ENCODE measurements at places on chromosomes 16 and 17.

GRCh38 chr17:28549236-28550132, 2.9 kb downstream of the UNC119 start:
- peak; percentile 77 for DNase-seq

DNA sequence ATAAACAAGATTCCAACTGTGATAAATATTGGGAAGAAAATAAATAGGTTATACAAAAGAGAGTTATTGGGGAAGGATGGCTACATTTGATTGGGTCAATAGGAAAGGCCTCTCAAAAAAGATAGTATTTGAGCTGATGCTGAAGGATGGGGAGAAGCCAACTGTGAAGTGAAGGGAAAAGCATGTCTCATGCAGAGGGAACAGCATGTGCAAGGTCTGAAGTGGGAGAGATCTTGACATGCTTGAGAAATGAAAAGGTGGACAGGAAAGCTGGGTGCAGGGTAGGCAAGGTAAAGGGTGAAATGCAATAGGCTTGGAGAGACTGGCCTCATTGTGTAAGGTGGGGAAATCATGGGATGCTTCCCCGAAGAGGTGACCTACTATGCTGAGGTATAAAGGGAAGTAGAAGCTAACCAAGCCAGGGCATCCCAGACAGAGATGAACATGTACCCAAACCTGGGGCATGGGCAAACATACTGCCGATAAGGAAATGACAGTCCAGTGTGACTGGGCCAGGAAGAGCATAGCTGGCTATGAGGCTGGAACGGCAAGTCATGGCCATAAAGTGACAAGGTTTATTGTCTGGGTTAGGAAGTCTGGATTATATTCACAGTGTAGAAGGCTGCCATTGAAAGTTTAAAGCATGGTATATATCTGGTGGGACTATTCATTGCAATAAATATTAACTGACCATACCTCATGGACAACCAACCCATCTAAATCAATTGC, 91.2 kb downstream of the TOX3 start:
- no peak for DNase-seq

DNA sequence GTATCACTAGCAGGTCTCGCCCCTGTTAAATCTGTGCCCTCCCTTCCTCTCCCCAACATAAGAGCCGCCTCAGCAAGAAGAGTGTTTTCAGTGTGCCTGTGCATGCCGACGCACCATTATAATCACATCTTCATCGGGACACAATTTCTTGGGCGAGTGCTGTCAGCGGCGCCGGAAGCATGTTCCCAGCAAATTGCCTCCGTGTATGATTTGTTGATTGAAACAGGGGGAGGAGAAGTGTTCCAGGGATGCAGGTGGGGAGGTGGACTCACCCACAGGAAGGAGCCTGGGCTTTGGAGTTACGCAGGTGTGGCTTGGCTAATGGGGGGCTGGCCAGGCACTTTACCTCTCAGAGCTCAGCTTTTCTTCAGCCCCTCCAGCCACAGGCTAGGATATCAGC, 53.6 kb downstream of the SPACA3 start:
- DNase-seq: no peak

DNA sequence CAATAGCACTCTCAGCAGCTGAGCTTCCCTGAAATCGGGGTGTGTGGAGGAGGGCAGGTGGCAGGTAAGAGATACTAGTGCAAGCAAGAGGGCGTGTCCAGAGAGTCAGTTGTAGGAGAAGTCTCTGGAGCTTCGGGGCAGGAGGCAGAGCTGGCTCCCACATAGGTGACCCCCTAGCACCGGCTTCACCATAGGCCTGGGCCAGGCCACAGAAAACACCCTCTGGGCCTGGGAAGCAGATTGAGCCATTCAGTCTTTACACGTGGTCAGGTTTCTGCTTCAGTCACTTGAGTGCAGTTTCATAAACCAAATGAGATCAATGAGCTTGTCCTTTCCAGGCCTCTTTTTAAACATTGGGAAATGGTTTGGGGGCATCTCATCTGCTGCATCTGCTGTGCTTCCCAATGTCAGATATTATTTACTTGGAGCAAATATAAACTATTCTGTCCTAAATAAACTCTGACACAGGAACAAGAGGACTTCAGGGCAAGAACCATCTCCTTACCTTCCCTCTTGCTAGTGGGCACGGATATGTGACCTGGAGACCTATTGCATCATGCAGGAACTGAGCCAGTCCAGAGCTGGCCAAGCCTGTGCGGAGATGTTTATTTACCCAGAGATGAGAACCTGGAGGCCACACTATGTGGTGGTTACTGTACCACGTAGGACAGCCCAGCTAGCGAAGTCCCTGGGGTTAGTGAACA, 16.1 kb downstream of the CCR7 start:
- DNase-seq: no peak

DNA sequence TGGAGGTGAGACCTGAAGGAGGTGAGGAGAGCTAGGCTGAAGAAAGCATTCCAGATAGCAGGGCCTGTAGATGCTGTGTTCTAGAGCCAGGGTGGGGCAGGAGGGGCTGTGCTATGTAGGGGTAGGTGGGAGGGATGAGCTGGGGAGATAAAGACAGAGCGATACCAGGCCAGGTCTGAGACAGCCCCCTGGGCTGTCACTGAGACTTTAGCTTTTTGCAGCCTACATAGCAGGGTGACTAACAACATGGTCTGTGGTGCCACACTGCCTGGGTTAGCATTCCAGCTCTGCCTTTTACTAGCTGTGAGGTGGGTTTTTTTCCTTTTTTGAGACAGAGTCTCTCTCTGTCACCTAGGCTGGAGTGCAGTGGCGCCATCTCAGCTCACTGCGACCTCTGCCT, 14.3 kb downstream of the NUP85 start:
- DNase-seq: no peak

- no peak for DNase-seq
Measured at GRCh38 chr16:87101903-87102302, 215.3 kb downstream of the C16orf95 start.

DNA sequence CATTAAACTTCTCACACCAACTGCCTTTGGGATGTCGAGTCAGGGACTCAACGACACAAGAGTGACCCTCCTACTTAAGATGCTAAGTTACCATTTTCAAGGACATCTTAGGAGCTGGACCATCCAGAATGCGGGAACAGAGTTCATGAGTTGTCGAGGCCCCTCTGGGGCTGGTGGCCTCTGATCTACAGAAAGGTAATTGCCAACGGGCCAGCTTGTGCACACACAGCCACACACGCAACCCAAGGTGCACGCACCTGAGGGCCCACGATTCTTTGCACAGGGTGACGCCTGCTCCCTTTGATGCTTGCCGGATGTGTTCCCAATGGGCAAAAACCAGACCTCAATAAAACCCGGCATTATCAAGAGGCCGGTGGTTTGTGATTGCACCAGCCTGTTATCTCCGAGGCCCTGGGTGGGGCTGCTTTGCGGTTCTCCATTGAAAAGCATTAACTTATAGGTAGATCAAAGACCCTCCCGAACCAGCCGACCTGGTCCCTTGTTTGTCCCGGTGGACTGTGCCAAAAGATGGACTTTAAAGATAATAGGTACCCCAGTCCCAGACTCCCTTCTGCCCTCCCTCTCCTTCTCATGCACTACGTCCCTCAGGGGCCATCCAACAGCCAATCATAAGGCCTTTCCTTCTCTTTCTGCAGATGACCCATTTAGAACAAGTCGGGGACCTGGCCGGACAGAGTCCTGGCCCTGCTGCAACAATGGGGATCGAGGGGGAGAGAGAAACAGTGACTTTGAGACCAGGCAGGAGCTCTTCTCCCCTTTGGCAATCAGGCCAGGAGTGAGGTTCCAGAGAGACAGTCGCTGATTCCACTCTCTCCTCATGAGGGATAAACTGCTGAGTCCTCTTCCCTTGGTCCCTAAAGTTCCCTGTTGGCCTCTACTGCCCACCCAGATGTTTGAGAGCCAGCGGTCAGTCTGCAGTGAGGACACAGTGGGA, 292.5 kb downstream of the SOX9 start:
- DNase-seq: no peak

DNA sequence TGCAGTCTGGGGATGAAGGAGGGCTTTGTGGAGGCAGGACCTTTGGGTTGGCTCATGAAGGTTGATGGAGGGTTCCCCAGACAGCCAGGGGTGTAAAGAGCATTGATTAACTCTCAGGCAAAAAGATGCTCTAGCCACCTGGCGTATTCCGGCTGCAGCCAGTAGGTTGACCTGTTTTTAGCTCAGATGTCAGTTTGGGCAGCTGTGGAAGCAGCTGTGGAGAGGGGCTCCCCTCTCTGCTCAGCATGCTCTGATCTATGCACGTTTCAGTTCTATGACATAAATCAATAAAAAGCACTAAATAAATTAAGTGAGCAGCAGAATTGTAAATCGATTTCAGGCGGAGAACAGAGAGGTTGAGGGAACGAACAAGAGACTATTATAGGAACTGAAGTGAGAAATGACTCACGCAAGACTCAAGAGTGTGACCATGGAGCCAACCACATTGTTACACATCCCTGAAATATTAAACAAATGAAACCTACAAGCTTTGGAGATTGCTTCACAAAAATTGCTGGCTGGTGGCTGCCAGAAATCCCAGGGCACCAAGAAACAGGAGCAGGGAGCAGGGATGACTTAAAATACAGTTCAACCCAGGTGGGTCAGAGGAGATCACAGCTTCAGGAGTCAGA, 111.9 kb downstream of the GSG1L start:
- DNase-seq: no peak

DNA sequence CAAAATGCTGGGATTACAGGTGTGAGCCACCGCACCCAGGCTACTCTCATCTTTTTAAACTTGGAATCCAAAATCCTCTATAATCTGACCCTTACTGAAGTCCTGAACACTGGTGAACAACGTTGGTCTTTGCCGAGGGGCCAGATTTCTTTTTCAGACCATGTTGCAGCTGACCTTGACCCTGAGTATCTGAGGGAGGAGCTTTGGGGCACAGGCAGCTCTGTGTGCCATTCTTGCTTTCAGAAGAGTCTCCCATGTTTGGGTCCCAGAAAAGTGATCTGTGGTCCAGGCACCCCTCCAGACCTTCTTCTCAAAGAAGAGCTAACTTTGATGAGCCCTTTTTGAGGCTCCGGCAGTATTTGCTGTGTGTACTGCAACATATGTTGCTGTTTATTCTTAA, 50.4 kb downstream of the CENPV start:
- no peak for DNase-seq

GRCh38 chr17:73166731-73167581, 2.1 kb downstream of the SSTR2 start:
- no peak for DNase-seq

DNA sequence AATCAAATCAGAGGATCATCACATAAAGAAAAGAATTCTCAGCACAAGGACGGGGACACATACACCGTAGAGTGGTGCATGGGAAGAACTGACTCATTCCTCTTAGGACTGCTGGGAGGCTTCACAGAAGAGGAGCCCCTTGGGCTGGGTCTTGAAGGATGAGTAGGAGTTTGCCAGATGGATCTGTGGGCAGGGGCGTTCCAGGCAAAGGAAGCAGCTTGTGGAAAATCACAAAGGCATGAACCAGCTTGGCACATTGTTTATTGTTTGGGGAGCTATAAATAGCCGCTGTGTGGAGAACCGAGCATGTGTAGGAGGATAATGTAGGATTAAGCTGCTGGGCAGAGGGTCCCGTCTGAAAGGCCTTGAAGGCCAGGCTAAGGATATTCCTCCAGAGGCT, 5.1 kb upstream of the SLC16A11 start:
- DNase-seq: no peak

DNA sequence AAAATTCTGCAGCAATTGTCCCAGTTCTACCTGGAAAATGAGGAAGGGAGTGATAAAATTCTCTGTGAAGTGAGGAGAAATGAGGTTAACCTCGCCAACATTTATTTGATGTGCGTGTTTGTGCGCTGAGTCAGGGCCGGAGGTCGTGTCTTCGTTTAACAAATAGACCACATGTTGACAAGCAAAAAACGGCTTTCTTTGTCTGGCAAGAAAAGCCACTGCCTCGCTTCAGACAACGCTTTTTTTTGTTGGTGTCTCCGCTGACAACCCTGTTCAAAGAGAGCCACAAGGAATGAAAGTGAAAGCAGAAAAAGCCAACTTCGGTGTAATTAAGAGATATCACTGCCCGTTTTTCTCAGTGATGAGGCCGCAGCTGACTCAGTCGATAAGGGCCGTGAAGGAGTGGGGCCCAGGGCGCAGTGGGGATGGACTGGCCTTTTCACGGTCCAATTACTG, 510.6 kb downstream of the CDH13 start:
- peak; percentile 40 for DNase-seq

DNA sequence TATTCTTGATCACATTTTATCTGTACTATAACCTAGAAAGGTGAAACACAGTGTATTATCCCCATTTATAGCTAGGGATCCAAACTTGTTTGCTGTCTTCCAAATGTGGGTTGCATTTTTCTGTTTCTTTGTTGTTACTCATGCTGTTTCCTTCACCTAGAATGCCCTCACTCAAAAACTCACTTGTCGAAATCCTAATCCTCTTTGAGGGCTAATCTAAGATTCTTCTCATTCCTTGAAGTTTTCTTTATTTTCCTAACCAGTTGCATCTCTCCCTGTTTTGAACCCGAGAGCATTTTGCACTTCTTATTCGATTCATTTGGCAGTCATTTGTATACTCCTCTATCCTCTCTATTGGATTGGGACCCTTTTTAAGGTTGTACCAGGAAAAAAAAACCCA, 9.6 kb downstream of the CALCOCO2 start:
- no peak for DNase-seq

GRCh38 chr16:24075931-24076716, 180.0 kb upstream of the CACNG3 start:
- peak; percentile 65 for DNase-seq

DNA sequence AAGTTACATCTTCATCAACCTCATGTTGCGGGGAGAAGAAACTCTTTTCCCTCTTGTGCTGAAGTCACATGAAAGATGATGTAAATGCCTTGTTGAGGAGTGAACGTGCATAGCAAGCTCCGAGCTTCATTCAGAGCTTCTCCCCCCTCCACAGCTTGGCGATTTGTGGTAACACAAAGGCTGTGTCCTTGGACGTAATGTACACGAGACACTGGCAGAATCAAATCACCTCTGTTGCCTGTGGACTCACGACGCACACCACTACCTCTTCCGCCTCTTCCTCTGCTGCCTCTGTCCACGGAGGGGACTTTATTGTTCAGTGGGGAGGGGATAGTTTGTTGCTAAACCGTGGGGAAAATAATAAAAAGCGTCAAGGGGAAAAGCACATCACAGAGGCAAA, 54.9 kb upstream of the CHMP6 start:
- DNase-seq: no peak

- no peak for DNase-seq
Measured at GRCh38 chr17:57011491-57012015, 33.6 kb downstream of the SCPEP1 start.

GRCh38 chr17:65163990-65164495, 26.9 kb downstream of the RGS9 start:
- peak; percentile 75 for DNase-seq

DNA sequence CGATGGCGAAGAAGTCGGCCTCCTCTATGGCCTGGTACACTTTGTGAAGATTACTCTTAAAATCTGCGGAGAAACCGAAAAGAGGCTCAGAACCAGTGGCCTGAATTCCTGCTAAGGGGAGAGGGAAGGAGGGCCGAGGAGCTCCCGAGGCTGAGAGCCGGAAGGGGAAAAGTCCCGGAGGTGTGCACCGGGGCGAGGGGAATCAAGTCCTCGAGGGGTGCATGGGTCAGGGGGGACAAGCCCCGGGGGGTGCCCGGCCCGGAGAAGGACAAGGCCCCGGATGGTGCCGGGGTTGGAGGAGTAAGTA, 495 bp downstream of the PARN start:
- peak; percentile 24 for DNase-seq

Measured in activated CD4-positive, alpha-beta T cell treated with anti-CD3 and anti-CD28 coated beads, Interleukin-2, amount 50 U/mL, for 16 hours (primary cell).